ENCODE measurements at places on chromosomes 3 and 15. TPM values are rescaled to one million over a fixed set of nuclear protein-coding genes. Genes with fewer than 3 reads are reported as not detected.

DNA sequence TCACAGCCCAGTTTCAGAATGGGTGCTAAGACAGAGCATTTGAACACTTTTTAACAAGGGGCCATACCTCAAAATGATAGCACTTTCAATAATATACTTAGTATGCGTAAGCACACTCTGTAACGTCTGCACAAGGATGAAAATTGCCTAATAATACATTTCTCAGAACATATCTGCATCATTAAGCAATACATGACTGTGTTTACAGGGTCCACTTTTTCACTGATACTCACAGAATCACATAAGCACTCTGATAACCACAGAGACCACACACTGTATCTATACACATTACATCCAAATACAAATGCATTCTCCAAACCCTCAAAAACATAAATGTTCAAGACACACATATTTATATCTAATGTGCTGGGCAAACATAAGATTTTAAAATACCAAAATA, 79.8 kb downstream of the NR1I2 start:
- DNase-seq, result no peak

The TP63 gene
- 0.30 TPM for total RNA-seq

- no peak for DNase-seq
Measured at GRCh38 chr3:67685499-67685898, 31.1 kb upstream of the SUCLG2 start.

DNA sequence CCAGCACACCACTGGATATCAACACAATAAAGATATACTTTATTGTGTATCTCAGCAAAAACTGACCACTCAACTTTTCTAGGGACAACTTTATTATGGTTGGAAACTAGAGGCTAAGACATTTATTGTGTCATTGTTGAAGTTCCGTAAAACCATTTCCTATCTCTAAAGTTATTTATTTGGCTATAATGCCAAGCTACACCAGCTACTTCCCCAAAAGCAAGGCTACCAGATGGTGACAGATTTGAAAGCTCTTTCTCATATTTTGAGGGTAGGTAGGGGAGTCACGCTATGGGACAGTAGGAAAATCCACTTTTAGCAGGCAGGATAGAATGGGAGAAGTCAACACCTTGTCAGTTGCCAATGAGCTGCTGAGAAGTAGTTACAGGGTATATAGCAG, 834.6 kb upstream of the CFAP20DC start:
- DNase-seq, result no peak

GRCh38 chr3:188170461-188171459, 16.8 kb downstream of the LPP start:
- DNase-seq, result no peak

The DPPA2 gene
- not detected for total RNA-seq

DNA sequence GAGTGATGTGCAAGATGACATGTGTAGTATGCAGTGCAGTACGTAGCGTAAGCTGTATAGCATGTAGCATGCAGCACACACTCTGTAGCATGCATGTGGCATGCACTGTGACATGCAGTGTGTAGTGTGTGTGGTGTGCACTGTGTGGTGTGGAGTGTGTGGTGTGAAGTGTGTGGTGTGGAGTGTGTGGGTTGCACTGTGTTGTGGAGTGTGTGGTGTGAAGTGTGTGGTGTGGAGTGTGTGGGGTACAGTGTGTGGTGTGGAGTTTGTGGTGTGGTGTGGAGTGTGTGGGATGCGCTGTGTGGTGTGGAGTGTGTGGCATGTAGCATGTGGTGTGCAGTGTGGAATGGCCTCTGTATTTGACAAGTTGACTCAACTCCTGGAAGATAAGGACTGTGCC, 39.2 kb downstream of the ROPN1B start:
- DNase-seq, result no peak

The TMEM207 gene
- total RNA-seq, result not detected

The SLC51B gene
- total RNA-seq, result not detected

DNA sequence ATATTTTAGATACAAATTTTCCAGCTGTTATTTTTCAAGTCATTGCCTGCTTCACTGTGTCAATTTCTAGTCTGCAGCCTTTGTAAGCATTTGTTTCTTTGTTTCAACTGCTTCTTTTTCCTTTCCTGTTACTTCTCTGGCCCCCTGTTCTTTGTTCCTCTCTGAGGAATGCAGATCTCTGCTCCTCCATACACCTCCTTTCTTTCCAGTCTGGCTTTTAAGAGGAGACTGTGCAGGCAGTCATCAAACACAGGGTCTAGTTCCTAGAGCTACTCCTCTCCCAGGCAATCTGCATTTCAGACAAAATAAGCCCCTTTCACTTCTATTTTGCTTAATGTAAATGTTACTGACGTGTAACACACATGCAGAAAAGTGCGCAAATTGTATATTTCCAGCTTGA, 502.9 kb downstream of the PDCD6IP start:
- no peak for DNase-seq

DNA sequence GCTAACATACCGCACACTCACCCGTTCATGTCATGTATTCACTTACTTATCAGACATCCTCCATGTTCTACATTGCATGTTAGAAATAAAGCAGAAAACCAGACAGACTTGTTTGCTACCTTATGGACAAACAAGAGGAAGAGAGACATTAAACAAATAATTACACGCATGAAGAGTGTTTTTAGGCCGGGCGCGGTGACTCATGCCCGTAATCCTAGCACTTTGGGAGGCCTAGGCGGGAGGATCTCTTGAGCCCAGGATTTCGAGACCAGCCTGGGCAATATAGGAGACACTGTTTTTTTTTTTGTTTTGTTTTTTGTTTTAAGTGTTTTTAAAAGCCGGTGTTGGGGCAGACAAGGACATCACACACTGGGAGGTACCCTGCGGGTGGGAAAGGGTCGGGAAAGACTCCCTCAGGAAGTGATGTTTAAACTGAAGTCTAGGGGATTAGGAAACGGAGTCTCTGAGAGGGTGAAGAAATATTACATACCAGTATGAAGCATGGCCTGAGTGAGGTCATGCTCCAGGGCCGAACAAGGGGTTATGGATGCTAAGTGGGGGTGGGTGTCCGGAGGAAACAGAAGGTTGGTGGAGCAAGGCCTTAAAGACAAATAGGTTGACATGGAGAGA, 2.1 kb upstream of the USP3 start:
- DNase-seq, result no peak

The STARD9 gene
- 8.3 TPM for total RNA-seq

DNA sequence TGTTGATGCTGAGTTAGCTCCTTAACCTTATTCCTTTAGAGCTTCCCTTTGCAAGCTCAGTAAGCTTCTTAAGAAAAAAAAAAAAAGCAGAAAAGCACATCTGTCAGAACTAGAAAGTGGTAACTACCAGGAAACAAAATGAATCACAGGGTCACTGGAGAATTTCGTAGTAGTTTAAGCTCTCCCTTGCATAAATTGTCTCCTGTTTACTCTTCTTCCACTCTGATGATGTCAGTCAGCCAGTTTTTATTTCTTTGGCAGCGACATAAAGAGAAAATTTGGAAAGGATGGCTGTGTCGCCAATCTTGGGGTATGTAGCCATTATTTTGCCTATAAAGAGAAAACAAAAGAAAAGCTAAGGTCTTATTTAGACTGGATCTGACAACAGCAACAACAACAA, 3.2 kb upstream of the GABRR3 start:
- no peak for DNase-seq

GRCh38 chr3:43144761-43145490, 39.0 kb upstream of the POMGNT2 start:
- DNase-seq, result no peak

- no peak for DNase-seq
Measured at GRCh38 chr3:73855813-73856212, 231.1 kb upstream of the PDZRN3 start.

DNA sequence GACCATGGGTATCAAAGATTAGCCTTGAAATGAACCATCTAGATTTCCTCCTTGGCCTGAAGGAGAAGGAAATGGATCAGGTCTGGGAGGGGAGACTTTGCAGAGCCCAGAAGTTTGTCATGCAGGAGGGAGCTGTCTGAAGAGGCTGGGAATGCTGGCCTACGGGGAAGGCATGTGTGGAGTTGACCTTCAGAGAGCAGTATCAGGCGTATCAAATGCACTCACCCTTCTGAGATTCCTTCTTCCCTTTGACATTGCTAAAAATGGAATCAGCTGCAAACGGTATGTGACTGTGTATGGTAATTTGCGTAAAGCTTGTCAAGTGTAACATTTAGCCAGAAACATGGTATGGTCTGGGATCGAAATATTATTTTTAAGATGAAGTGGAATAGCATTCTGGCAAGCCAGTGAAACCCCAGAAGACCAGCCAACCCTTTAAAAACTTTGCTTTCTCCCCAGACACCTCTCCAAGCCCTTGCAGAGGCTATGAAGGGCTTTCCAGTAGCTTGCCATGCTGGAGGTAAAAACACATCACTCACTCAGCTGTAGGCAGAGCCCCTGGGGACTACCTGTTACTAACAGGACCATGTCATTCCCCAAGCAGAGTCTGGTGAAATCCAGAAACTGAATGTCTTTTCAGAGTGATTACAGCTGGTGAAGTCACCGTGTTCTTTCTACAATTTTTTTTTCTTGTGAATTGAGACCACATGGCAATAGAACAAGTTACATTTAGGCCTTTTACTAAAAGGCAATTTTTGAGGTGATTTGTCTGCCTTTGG, 174.7 kb upstream of the SLC24A5 start:
- DNase-seq, result no peak

GRCh38 chr3:158430968-158431367, 140.0 kb upstream of the MLF1 start:
- no peak for DNase-seq

DNA sequence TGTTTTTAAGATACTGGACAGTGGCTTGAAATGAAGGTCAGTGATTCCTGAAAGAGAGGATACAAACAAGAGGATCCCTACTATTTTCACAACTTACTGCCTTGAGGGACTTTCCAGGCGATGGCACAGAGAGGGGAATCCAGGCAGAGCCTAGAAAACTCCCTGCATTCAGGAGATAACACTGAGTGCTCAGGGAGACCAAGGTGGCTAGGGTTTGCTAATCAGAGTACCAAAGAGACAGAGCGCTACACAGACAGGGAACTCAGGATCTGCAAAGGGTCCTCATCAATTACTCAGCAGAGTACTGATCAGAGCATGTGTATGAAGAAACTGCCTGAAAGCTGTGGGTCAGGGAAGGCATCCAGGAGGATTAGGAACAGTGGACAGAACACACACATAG, 11.7 kb upstream of the MRPS22 start:
- no peak for DNase-seq

GRCh38 chr3:134640872-134641470, 9.9 kb downstream of the KY start:
- DNase-seq, result peak; percentile 36

All from right atrium auricular region (tissue), 2 donors.